ENCODE measurements at places on chromosomes 5 and 9. TPM values are rescaled to one million over a fixed set of nuclear protein-coding genes. Genes with fewer than 3 reads are reported as not detected.

Gene MOB3B
- 35.0 TPM for total RNA-seq

Gene ENHO
- not detected for total RNA-seq

GRCh38 chr5:36491856-36492255 lies 114.5 kb upstream of the SLC1A3 start:
- no peak for DNase-seq

GRCh38 chr5:83277953-83278352 lies 193.6 kb upstream of the VCAN start:
- no peak for DNase-seq

Measured in foreskin keratinocyte (primary cell).